ENCODE measurements at places on chromosomes 6 and 20. TPM values are rescaled to one million over a fixed set of nuclear protein-coding genes. Genes with fewer than 3 reads are reported as not detected.
A peak's percentile ranks its signal among the peaks of the same experiment; 100 is the strongest.

- H3K27me3 ChIP-seq: peaks cover 61% of the 10 kb centered on the region
- peaks cover 10% of the 10 kb centered on the region for H3K4me1 ChIP-seq
- DNase-seq: peak; percentile 27
- H3K27ac ChIP-seq: no peak within 1 kb of the TSS
- peak within 1 kb of the TSS; percentile 71 for H3K4me3 ChIP-seq
- H3K36me3 ChIP-seq: no peaks in the 10 kb centered on the region
These were observed at the start of gene RCAN2 for GRCh38 chr6:46491201-46491627. RCAN2 (minus strand) TSS chr6:46491449.

DNA sequence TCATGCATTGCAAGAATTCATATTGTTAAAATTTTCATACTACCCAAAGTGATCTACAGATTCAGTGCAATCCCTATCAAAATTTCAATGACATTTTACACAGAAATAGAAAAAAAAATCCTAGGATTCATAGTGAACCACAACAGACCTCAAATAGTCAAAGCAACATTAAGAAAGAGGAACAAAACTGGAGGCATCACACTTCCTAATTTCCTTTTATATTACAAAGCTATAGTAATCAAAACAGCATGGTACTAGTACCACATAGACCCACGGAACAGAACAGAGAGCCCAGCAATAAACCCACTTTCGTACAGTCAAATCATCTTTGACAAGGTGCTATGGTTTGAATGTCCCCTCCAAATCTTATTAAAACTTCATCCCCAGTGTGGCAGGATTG lies 39.7 kb downstream of the NTSR1 start:
- no peak for DNase-seq
- H3K27ac ChIP-seq: no peak overlapping the region
- no peaks in the 10 kb centered on the region for H3K36me3 ChIP-seq
- no peak overlapping the region for H3K4me3 ChIP-seq
- H3K27me3 ChIP-seq: peaks cover 5% of the 10 kb centered on the region

GRCh38 chr6:3453413-3454272 lies 3.2 kb downstream of the SLC22A23 start:
- H3K4me1 ChIP-seq: peaks cover 12% of the 10 kb centered on the region
- H3K4me3 ChIP-seq: no peak overlapping the region
- H3K27ac ChIP-seq: no peak overlapping the region
- DNase-seq: no peak

DNA sequence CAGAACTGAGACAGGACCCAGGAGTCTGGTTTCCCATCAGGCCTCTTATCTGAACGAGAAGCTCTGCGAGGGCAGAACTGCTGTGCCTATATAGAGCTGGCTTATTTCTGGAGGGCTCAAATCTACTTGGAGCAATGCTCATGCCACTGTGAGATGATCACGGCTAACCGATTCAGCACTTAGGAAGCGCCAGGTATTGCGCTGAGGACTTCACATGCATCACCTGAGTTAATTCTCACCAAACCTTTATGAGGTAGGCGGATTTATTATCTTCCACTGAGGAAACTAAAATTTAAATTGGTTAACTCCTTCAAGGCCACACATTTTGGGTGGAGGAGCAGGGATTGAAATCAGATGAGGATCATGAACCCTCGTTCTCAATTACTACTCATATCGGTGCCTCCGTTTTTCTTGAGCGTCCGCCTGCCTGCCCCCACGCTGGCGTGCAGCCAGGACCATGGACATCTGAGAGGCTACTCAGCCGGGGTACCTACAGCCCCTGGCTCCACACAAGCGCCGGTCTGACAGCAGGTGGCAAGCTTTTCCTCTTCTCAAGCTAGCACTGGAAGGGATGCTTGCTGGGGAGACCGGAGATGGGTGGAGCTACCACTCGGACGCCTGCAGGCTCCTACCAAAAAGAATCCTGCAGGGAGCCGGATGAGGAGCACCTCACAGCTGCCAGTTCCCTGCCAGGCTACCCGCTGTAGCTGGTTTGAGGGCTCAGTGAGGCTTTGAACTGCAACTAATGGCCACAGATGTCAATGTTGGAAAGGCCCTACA lies 1.0 kb upstream of the PCIF1 start:
- H3K27ac ChIP-seq: peak overlapping the region; percentile 96
- DNase-seq: peak; percentile 44
- H3K27me3 ChIP-seq: no peaks in the 10 kb centered on the region

GRCh38 chr20:38673261-38673660 lies 51.0 kb upstream of the SLC32A1 start:
- peaks cover 11% of the 10 kb centered on the region for H3K4me1 ChIP-seq
- DNase-seq: no peak
- peak overlapping the region; percentile 86 for H3K4me3 ChIP-seq
- H3K36me3 ChIP-seq: peaks cover 1% of the 10 kb centered on the region
- H3K27me3 ChIP-seq: peaks cover 33% of the 10 kb centered on the region

GRCh38 chr6:34888874-34889555 lies at the start of gene ANKS1A:
ANKS1A (plus strand) TSS chr6:34889255; CDS start chr6:34889403, 148 bp downstream.
- H3K27me3 ChIP-seq: no peaks in the 10 kb centered on the region
- peak within 1 kb of the TSS; percentile 98 for H3K4me3 ChIP-seq
- peak within 1 kb of the TSS; percentile 97 for H3K27ac ChIP-seq
- H3K36me3 ChIP-seq: peaks cover 24% of the 10 kb centered on the region
- peak; percentile 90 for DNase-seq

DNA sequence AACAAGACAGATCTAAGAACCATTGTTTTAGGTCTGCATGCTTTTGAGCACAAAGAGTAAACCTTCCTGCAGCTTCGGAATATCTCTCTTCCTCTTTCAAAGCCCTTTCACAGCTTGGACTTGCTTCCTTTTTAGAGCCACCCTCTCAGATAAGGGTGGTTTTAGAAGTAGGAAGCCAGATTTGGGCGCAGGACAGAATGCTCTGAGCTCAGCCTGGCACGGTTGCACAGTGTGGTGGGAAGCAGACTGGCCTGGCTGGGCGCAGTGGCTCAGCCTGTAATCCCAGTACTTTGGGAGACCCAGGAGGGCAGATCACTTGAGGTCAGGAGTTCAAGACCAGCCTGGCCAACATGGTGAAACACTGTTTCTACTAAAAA lies 35.6 kb upstream of the PNRC1 start:
- no peak overlapping the region for H3K4me3 ChIP-seq
- peaks cover 6% of the 10 kb centered on the region for H3K4me1 ChIP-seq
- no peaks in the 10 kb centered on the region for H3K27me3 ChIP-seq
- no peak for DNase-seq
- no peaks in the 10 kb centered on the region for H3K36me3 ChIP-seq

DNA sequence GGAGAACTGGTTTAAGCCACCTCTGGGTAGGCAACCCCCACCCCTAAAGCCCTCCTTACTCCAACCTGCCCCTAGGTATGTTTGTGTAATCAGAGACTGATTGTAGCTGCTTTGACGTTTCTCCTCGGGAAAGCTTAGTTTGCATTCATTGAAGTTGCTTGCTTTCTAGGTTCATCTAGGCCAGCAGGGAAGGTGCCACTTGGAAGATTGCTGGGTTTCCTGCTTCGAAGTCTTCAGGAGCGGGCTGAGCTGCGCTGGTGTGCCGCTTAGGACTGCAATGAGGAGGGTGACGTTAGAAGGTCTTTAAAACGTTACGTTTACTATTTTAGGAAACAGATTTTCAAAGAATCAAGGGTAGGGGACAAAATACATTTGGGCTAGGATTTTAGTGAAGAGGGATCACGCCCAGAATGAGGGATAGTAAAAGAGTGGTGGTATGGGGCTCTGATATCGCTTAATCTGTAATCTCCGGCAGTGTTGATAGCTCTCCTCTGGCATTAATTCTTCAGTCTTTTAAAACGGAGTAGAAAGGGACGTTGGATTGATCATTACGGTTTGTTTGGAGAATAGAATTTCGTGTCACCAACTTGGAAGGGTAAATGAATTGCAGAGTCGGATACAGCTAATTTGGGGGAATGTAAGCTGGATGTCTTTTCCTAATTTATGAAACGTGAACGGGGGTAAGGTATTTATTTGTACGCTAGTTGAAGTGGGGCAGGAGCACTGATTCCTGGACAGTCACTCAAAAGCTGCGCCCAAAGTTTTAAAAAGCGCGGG lies 92.6 kb upstream of the PRDM1 start:
- H3K4me1 ChIP-seq: peaks cover 24% of the 10 kb centered on the region
- peaks cover 9% of the 10 kb centered on the region for H3K36me3 ChIP-seq
- DNase-seq: no peak
- peak overlapping the region; percentile 96 for H3K4me3 ChIP-seq

GRCh38 chr20:12069181-12069580 lies 151.5 kb downstream of the BTBD3 start:
- H3K36me3 ChIP-seq: no peaks in the 10 kb centered on the region
- no peak overlapping the region for H3K27ac ChIP-seq
- H3K4me1 ChIP-seq: peaks cover 4% of the 10 kb centered on the region
- no peaks in the 10 kb centered on the region for H3K27me3 ChIP-seq

- H3K4me3 ChIP-seq: peak overlapping the region; percentile 4
- peaks cover 15% of the 10 kb centered on the region for H3K4me1 ChIP-seq
- H3K27me3 ChIP-seq: peaks cover 55% of the 10 kb centered on the region
- H3K36me3 ChIP-seq: no peaks in the 10 kb centered on the region
- DNase-seq: no peak
These were observed 1.0 kb downstream of the SALL4 start for GRCh38 chr20:51801122-51801822.

DNA sequence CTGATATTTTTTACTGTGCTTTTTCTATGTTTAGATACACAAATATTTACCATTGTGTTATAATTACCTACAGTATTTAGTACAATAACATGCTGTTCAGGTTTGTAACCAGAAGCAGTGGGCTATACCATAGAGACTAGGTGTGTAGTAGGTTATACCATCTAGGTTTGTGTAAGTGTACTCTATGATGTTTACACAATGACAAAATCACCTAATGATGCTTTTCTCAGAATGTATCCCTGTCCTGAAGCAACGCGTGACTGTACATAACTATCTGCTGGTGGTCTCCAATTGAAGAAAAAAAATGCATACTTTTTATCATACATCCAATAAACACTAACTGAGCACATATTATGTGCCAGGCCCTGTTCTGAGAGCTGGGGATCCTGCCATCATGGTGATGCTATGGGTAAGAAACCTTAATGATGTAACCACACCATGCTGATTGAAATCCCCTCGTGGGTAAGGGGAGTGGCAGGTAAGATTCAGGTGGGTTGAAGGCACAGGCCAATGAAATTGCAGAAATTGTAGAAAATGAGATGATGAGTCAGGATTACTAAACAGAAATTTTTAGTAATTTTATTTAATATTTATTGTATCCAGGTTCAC lies 76.8 kb downstream of the FYN start:
- no peak overlapping the region for H3K4me3 ChIP-seq
- H3K36me3 ChIP-seq: no peaks in the 10 kb centered on the region
- no peak overlapping the region for H3K27ac ChIP-seq
- H3K4me1 ChIP-seq: peaks cover 11% of the 10 kb centered on the region
- no peak for DNase-seq

GRCh38 chr6:5981126-5982026 lies 25.3 kb downstream of the NRN1 start:
- no peak for DNase-seq
- no peaks in the 10 kb centered on the region for H3K4me1 ChIP-seq
- H3K36me3 ChIP-seq: no peaks in the 10 kb centered on the region
- no peak overlapping the region for H3K27ac ChIP-seq
- H3K4me3 ChIP-seq: no peak overlapping the region
- H3K27me3 ChIP-seq: peaks cover 29% of the 10 kb centered on the region

- H3K4me3 ChIP-seq: no peak overlapping the region
- no peak overlapping the region for H3K27ac ChIP-seq
- no peaks in the 10 kb centered on the region for H3K36me3 ChIP-seq
- H3K4me1 ChIP-seq: no peaks in the 10 kb centered on the region
- no peak for DNase-seq
- H3K27me3 ChIP-seq: no peaks in the 10 kb centered on the region
These were observed 1084.8 kb upstream of the CITED2 start for GRCh38 chr6:140459209-140459608.

DNA sequence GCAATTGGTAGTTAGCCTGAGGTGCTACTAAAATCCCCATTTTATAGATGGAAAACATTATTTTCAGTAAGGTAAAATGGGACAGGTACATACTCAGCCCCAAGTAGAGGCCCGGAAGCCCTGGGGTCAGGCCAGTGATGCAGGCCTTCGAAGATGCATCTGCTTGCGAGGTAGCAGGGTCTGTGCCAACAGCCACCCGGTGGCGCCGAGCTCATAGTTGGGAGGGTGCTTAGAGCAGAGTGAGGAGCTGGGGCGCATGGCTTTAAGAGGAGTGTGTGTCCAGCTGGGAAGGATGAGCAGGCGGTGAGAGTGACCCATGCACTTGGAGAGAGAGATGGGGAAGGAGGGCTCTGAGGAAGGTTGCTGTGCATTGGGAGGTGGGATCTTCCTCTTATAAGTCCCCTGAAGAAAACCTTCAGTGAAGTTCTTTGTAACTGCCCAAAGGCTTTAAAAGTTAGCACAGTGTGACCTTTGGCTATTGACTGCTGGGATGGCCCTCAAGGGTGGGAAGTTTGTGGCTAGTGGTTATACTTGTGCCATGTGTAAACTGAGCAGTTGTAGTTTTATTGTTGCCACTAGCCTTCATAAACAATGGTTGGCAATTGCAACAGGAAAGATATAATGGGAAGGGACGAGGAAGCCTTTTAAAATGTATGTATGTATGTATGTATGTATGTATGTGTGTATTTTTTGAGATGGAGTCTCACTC lies 71.1 kb downstream of the TOX2 start:
- no peak for DNase-seq
- H3K27ac ChIP-seq: no peak overlapping the region
- H3K27me3 ChIP-seq: no peaks in the 10 kb centered on the region
- no peaks in the 10 kb centered on the region for H3K36me3 ChIP-seq

- H3K36me3 ChIP-seq: no peaks in the 10 kb centered on the region
- no peak overlapping the region for H3K4me3 ChIP-seq
- no peak overlapping the region for H3K27ac ChIP-seq
- no peak for DNase-seq
- H3K4me1 ChIP-seq: no peaks in the 10 kb centered on the region
These were observed 190.4 kb downstream of the OGFRL1 start for GRCh38 chr6:71478834-71479541.

Gene XPO5
- total RNA-seq: 54.4 TPM

Gene SYNDIG1
- not detected for total RNA-seq

Gene SLA2
- total RNA-seq: 0.67 TPM

Gene CRISP3
- total RNA-seq: not detected

Gene LZTS3
- total RNA-seq: 0.84 TPM

Gene SMLR1
- not detected for total RNA-seq

Gene PRSS35
- not detected for total RNA-seq
